ENCODE measurements at places on chromosomes 13 and 19. TPM values are rescaled to one million over a fixed set of nuclear protein-coding genes. Genes with fewer than 3 reads are reported as not detected.

DNA sequence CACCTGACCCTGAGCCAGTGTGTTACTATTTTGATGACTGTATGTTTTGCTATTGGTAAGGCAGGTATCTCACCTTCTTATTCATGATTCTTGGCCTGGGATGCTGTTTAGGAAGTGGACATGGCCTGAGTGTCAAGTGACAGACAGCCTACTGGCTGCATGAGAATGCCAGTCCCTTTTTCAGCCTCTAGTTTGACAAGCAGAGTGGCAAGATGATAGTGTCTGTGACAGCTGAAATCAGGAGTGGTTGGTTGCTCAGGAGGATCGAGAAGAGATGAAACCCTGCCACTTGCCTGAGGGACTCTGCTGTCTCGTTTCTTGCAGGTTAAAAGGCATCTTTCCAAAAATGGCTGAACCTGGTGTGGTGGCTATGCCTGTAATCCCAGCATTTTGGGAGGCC lies 7.1 kb upstream of the ELOF1 start:
- H3K27ac ChIP-seq = no peak overlapping the region
- no peaks in the 10 kb centered on the region for H3K36me3 ChIP-seq
- H3K27me3 ChIP-seq = no peaks in the 10 kb centered on the region
- no peaks in the 10 kb centered on the region for H3K4me1 ChIP-seq

GRCh38 chr13:86892330-86892729 lies 778.8 kb upstream of the SLITRK5 start:
- no peaks in the 10 kb centered on the region for H3K27me3 ChIP-seq
- DNase-seq = no peak
- H3K4me3 ChIP-seq = no peak overlapping the region

GRCh38 chr13:67353941-67354340 lies 123.8 kb upstream of the PCDH9 start:
- H3K4me1 ChIP-seq = no peaks in the 10 kb centered on the region
- H3K4me3 ChIP-seq = no peak overlapping the region
- H3K36me3 ChIP-seq = no peaks in the 10 kb centered on the region
- H3K27ac ChIP-seq = no peak overlapping the region
- no peak for DNase-seq

GRCh38 chr13:98984983-98985382 lies 7.1 kb upstream of the DOCK9 start:
- no peak overlapping the region for H3K27ac ChIP-seq
- H3K27me3 ChIP-seq = no peaks in the 10 kb centered on the region
- no peaks in the 10 kb centered on the region for H3K36me3 ChIP-seq
- no peak for DNase-seq

The NMRK2 gene
- total RNA-seq = not detected

The TYK2 gene
- total RNA-seq = 109 TPM

DNA sequence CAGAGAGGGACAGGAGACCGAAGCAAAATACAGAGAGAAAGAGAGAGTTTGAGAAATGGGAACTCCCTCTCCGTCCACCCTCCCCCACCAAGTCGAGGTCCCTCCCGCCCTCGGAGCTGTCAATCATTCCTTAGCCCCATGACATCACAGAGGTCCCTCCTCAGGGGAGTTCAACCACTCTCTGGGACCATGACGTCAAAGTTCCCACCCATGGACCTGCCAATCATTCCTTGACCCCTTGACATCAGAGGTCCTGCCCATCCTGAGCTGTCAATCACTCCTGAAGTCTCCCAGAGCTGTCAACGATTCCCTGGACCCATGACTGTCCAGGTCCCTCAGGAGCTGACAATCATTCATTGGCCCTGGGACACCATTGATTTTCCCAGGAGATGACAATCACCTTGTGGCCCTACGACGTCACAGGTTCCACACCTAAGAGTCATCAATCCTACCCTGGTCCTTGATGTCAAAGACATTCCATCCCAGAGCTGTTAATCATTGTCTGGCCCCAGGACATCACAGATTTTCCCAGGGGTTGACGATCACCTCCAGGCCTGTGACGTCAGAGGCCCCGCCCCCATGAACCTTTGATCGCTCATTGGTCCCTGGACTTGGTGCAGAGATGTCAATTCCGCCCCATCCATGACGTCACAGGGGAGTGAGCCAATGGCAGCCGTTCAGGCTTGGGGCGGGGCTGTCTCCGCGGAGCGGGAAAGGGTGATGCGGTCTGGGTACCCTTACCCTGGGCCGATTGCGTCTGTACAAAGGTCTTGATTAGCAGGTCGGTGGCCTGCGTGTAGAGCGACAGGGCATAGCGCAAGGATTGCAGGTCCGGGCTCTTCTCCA lies 61.7 kb downstream of the COLGALT1 start:
- no peak for DNase-seq
- H3K4me3 ChIP-seq = no peak overlapping the region
- H3K27ac ChIP-seq = no peak overlapping the region
- peaks cover 6% of the 10 kb centered on the region for H3K4me1 ChIP-seq

DNA sequence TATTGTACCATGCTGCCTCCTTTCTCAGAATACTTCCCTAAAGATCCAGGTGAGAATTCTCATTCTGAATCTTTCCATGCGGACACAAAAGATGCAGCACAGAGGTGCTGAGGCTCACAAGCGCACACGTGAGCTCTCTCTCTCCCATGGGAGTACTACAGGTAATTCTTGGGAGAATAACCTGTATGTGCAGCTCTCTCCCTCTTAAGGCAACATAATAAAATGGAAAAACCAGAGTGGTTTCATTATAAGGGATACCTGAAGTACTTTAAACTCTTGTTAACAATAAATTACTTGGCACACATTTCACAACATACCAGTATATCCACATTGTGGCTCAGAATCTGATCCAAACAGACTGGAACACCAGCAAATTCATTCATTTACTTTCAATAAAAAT lies 40.4 kb downstream of the INTS6 start:
- no peaks in the 10 kb centered on the region for H3K4me1 ChIP-seq
- H3K27me3 ChIP-seq = no peaks in the 10 kb centered on the region
- no peaks in the 10 kb centered on the region for H3K36me3 ChIP-seq
- no peak for DNase-seq

DNA sequence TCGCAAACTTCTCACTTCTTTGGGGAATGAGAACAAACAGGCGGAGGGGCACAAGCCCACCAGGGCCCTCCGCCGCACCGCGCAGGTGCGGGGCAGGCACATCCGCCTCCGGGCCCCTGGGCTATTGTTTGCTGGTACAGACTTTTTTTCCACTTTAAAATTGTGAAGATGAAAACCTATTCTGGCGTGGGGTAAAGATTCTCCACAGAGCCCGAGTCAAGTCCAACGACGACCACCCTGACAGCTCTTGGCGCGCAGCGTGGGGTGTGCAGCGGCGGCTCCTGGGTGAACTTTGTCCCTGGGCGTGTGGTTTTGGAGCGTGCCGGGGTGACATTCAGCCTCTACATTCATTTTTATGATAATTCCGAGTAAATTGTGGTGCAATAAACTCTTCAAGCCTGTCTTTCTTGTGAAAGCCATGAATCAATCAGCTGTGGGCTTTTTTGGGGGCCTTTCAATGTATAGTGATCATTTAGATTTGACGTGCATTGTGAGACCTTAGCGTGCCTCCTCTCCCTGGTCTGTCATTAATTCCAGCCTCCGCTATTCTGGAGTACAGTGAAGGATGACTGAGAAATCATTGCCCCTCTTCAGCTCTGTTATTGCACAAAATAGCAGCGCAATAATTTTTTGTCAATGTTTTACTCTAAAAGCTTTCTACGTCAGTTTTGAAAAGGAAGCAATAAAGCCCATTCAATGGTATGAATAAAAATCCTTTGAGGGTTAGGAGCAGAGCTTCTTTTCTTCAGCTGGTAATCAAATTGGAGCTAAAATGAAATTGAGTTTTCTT lies 90.0 kb downstream of the TEX29 start:
- H3K27ac ChIP-seq = no peak overlapping the region
- no peak overlapping the region for H3K4me3 ChIP-seq
- no peaks in the 10 kb centered on the region for H3K36me3 ChIP-seq
- H3K27me3 ChIP-seq = peaks cover 81% of the 10 kb centered on the region

DNA sequence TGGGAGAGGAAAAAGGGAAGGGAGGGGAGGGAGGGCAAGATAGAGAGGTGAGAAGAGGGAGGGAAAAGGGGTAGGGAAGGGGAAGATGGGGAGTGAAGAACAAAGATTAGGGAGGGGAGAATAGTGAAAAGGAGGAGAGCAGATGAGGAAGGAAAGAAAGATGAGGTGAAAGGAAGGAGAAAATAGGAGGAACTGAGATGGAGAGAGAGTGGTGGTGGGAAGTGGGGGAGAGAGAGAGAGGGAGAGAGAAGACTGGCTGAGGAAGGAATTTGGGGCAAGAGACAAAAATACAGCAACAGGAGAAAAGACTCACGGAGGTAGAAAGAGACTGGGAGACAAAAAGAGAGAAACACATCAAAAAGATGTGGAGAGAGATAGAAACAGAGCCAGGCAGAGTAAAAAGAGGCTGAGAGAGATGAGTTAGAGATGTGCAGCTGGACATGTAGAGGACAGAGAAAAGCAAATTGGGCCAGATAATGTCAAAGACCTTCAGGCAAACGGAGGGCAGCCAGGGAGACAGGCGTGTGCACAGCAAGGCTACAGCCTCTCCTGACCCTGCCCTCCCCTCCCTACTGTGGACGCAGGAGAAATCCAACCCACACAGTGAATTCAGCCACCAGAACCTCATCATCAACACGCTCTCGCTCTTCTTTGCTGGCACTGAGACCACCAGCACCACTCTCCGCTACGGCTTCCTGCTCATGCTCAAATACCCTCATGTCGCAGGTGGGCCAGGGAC lies 49.4 kb upstream of the CYP2B6 start:
- no peaks in the 10 kb centered on the region for H3K27me3 ChIP-seq
- no peak for DNase-seq
- H3K27ac ChIP-seq = no peak overlapping the region
- H3K36me3 ChIP-seq = no peaks in the 10 kb centered on the region
- H3K4me3 ChIP-seq = no peak overlapping the region

Measured in breast epithelium (tissue), 4 donors.